Testis (tissue), 5 donors: ENCODE measurements at places on chromosomes 6 and 20. TPM values are rescaled to one million over a fixed set of nuclear protein-coding genes. Genes with fewer than 3 reads are reported as not detected.

The DEFB124 gene
- total RNA-seq, result not detected

The ZSCAN23 gene
- total RNA-seq, result 8.3 TPM

The PNLDC1 gene
- 11.4 TPM for total RNA-seq

The ETV7 gene
- total RNA-seq, result 0.68 TPM

DNA sequence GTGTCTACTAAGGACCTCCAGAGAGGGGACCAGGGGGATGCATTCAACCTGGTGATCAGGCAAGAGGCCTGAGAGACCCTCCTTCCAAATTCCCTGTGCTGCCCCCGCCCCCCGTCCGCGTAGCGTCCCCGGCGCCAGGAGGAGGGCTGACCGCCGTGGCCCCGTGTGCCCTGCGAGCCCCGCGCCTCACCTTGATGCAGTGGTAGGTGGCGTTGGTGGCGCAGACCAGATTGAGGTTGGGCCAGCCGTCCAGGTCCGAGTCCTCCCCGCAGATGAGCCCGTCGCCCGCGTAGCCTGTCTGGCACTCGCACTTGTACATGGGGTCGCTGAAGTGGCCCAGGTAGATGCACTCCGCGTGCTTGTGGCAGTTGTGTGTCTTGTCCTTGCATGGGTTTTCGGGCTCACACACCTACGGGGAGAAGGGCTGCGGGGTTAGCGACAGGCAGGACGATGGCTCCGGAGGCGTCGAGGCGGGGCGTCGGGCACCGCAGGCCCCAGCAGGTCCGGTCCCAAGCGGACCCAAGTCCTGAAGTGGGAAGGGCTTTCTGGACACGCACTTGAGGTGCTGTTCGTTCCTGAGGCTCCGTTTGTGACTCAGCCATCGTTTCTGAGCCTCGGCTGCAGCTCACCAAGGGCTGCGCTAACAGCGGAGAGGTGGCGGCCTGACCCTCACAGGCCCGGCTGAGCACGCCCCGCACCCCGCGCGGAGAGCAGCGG lies 21.7 kb downstream of the THBS2 start:
- DNase-seq, result no peak

GRCh38 chr6:24052590-24052961 lies 73.4 kb upstream of the NRSN1 start:
- peak; percentile 46 for DNase-seq

DNA sequence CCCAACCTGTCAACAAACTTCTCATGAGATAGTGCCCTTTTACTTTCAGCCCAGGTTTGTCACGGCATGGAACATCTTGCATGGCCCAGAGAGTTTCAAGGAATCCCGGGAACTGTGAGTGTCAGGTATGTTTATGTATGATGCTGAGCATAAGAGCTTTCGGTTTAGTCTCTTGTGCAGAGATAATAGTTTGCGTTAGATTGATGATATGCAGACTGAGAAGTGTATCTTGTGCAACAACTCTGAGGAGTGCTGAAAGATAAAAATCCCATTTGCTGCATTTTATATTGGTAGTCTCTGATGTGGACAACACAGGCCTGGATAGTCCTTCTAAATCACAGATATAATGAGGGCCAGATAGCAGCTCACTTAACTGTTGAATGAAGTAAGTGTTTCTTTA lies 99.0 kb downstream of the TBX18 start:
- DNase-seq, result no peak

DNA sequence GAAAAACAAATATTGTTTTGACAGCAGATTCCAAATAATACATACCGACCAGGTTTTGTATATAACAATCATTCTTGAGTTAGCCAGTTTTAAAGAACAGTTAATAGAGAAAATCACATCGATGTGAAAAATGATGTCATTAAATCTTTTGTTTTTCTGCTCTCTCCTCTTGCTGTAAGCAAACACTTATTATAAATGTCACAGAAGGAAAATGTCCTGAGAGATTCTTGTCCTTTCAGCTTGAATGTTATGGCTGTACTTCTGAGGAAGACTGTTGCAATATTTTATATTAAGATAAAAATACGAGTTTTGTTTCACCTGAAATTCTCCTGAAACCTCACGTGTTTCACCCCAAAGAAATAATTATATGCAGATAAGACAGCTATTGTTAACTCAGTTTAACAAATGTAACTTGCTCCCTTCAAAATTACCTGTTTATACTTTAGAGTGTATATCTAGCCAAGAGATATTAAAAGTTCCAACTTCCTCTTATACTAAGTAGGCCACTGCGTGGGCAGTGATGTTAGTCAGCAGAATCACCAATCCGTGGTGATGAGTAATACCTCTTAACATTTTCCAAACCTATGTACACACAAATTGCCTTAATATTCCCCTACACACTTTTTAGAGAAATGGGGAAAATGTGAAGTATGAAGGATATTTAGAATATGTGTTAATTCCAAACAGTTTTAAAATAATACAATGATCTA lies 1111.4 kb upstream of the CITED2 start:
- DNase-seq, result no peak

GRCh38 chr6:44012078-44012493 lies 115.2 kb downstream of the MRPL14 start:
- DNase-seq, result no peak

- no peak for DNase-seq
Observed at GRCh38 chr20:11551479-11551878, 366.2 kb upstream of the BTBD3 start.

- no peak for DNase-seq
Observed at GRCh38 chr6:108921547-108922361, 73.5 kb downstream of the ARMC2 start.
